ENCODE measurements at places on chromosomes 1 and 21. TPM values are rescaled to one million over a fixed set of nuclear protein-coding genes. Genes with fewer than 3 reads are reported as not detected.

The KRTAP6-2 gene
- total RNA-seq, result not detected

The CFH gene
- total RNA-seq, result 271 TPM

The FYB2 gene
- total RNA-seq, result 0.70 TPM

The HCN3 gene
- total RNA-seq, result 0.41 TPM

The FOXO6 gene
- 1.9 TPM for total RNA-seq

GRCh38 chr1:231534703-231535159 lies 6.3 kb downstream of the TSNAX start:
- DNase-seq, result no peak

DNA sequence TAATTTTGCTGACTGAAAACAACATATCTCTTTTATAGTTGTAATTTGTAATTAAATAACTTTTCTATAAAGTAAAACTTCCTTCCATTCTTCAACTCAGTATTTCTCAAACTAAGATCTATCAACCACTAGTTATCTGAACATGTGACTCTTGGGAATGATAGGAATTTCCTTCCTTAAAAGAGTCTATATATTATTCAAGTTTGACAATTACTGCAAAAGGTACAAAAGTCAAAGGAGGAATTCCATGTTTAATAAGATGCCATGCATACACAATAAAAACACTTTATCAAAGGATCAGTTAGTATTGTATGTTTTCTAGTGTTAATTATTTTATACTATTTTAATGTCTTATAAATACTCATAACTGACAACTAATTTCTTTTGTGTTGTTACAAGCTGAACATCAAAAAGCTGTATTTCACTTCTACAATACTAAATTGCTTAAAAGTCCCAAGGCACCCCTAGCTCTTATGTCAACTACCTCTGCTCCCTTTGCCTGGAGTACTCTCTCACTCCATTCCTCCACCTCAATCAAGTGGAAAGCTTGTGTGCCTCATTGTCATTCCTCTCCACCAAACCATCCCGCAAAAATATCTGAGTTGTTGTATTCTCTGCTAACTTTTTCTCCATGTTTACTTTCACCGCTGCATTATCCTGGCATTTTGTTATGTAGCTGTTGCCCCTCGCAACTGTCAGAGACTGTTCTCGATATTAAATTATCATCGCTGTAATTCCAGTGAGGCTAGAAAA lies 67.9 kb downstream of the SLC44A5 start:
- DNase-seq, result no peak

DNA sequence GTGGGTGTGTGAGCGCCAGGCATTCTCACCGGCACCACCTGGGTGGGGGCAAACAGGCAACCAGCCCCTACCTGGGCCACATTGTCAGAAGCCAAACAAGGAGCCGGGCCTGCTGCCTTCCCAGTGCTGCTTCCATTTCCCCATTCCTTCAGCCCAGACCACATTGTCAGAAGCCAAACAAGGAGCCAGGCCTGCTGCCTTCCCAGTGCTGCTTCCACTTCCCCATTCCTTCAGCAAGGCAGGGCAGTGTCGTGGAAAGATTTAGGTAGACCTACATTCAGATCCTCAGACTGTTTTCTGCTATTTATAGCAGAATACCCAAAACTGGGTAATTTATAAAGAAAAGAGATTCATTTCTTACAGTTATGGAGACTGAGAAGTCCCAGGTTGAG lies 47.0 kb upstream of the EFHD2 start:
- no peak for DNase-seq

GRCh38 chr1:182389619-182390047 lies 2.0 kb downstream of the GLUL start:
- no peak for DNase-seq

- no peak for DNase-seq
These were observed 3.4 kb downstream of the RUNX3 start for GRCh38 chr1:24926563-24927249.

DNA sequence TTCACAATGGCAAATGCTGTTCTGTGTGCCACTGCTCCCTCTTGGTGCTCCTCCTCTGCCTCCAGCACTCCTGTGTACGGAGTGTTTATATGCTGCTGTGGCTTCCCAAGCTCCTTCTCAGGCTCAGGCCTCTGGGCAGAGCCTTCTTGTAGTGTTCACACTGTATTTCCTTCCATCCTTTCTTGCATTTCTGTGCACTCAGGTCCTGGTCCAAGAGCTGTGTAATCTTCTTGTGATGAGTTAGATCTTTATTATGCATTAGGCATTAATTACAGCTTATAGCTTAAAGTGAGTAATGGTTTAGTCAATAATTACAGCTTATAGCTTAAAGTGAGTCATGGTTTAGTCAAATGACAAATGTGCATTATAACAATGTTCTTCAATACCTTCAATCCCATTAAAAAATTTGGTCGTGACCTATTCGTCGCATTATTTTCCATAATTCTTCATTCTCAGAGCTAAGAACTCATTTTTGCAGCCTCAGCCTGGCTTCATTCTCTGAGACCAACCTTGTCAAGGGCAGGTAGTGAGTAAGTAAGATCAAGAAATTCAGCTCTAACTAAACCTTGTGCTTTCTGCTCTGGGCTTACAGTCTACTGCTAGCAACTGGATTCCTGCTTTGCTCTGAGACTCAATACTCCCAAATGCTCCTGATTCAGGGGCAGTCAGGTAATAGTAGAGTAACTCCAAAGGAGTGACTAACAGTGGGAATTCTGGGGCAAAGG lies 154.5 kb upstream of the SPAG17 start:
- no peak for DNase-seq

DNA sequence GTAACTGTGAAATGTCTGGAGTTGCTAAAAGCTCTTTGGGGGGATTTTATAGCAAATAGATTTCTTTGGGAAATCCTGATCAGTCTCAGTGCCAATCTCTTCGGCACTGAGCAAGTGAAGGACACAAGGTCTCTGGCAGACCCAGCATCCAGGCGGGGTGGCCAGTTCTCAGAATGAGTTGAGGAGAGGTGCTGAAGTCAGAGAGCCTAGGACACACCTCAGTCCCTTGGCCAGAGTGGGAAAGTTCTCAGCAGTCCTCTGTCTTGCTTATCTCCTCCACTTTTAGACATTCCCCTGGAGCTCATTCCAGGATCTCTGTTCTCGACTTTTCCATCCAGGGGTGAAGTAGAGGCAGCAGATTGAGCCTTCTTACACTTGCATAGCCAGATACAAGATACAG lies 6.7 kb downstream of the HLX start:
- no peak for DNase-seq

- no peak for DNase-seq
These were observed 7.5 kb downstream of the DMAP1 start for GRCh38 chr1:44220755-44221154.

GRCh38 chr1:184745929-184746638 lies 8.6 kb downstream of the EDEM3 start:
- no peak for DNase-seq

DNA sequence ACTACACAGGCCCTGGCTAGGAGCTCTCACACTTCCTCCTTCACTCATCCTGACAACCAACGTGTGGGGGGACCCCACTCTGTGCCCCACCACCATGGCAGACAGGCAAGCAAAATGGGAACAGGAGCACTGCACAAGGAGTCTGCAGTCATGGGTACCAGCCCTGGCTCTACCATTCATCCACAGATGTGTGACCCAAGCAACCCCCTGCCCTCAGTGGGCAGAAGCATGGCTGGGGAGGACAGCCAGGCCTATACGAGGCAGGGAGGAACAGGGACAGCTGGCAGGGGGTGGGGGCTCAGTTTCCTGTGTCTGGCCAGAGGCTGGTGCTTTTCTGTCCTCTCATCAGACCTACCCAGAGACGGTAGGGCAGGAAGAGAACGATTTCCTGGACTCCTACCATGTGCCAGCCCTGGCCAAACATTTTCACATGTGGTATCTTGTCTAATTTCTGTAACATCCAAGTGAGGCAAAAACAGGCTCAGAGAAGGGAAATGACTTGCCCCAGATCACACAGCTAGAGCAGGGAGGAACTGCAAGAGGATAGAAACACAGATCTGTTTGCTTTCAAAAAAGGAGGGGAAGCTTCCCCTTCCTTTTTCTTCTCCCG lies 178.0 kb downstream of the HIVEP3 start:
- DNase-seq, result no peak

- no peak for DNase-seq
These were observed 2.0 kb upstream of the TRNP1 start for GRCh38 chr1:26991310-26992116.

DNA sequence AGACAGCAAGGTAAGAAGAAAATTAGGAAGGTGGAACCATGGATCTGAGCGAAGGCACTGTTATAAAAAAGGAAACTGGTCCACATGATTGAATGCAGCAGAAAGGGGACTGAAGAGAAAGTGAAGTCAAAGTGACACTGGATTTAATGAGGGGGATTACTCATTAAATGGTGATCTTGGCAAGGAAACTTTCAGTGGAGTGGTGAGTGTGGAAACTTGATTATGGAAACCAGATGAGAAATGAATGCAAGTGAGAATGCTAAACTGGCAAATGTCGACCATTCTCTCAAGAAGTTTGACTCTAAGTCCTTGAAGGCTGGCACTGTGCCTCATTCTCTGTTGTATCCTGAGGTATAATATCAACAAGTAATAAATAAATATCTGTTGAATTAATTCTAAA lies 23.3 kb downstream of the COLGALT2 start:
- DNase-seq, result no peak
